ENCODE measurements at places on chromosomes 4 and X.

- DNase-seq = no peak
Observed at GRCh38 chrX:769796-770195, 139.2 kb downstream of the SHOX start.

DNA sequence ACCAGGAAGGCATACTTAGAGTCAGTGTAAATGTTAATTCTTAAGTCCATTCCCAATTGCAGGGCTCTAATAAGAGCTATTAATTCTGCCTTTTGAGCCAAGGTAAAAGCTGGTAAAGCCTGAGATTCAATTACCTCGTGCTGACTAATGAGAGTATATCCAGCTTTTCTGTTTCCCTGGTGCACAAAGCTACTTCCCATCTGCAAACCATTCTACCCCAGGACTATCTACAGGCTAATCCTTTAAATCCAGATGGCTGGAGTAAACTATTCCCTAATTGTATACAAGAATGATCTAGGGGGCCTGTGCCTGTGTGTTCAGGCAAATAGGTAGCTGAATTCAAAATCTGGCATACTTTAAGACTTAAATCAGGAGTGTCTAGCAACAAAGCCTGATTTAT, 365.0 kb downstream of the GPM6A start:
- no peak for DNase-seq

DNA sequence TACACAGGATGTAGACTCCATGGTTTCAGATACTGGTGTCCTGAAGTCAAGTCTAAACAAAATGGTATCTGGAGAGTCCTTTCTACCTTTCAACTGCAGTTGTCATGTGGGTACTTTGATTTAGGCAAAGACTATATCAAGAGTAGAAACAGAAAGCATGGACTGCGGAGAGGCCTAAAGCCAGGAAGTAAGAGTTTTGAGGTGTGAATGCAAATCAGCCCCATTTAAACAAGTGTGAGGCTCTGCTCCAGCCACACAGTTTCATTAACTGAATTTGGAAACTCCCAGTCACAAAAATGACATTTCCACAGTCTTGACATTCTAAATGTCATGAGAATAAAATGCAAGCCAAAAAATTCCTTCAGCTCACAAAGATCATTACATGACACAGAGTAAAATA, 87.2 kb upstream of the MCF2 start:
- no peak for DNase-seq

GRCh38 chrX:43702660-43703059, 46.6 kb downstream of the MAOA start:
- no peak for DNase-seq

DNA sequence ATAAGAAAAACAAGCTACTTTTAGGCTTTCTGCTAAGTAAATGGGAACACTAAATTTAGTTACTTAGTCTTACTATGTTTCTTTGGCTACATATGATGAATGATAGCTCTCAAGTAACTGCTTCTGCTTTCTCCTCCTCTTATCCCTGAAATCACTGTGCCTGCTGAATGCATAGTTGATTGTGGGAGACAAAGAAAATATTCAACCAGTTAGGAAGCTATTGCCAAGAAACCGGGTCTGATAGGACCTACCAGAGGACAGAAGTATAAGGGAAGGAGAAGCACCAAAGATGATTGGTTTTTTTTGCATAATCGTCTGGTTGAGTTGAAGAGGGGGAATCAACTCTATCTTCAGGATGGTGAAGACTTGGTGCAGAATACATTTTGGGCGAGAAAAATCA, 28.0 kb upstream of the NDUFC1 start:
- DNase-seq = no peak

DNA sequence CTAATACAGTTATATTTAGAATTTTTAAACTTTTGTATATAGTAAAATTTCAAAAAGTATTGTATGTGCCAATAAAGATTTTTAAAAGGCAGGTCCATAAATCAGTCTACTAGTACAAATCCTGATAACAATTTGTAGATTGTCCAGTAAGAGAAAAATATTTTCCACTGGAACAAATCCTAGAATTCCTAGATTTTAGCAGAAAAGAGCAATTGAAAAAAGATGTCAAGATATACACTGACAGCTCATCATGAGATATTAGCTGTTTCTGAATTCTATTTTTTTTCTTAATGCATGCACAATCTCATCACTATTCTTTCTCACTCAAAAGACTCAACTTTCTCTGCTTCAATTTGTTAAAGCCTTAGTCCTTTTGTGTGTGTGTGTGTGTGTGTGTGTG, 289.2 kb upstream of the MAD2L1 start:
- DNase-seq = no peak

GRCh38 chr4:34766935-34767334, 1477.4 kb downstream of the ARAP2 start:
- no peak for DNase-seq

DNA sequence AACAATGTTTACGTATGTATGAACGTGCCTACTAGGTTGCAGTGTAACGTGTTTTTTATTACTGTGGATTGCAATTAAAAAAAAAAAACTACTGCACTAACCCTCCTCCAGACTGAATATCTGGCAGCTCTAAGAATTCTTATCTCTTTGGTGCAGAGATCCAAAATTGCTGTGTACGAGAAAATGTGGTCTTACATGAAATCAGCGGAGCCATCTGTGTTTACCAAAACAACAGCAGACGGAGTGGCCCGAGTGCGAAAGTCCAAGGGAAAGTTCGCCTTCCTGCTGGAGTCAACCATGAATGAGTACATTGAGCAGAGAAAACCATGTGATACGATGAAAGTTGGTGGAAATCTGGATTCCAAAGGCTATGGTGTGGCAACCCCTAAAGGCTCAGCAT, 268.1 kb downstream of the THOC2 start:
- DNase-seq = no peak

- DNase-seq = no peak
Observed at GRCh38 chr4:108106186-108106585, 62.5 kb downstream of the LEF1 start.

DNA sequence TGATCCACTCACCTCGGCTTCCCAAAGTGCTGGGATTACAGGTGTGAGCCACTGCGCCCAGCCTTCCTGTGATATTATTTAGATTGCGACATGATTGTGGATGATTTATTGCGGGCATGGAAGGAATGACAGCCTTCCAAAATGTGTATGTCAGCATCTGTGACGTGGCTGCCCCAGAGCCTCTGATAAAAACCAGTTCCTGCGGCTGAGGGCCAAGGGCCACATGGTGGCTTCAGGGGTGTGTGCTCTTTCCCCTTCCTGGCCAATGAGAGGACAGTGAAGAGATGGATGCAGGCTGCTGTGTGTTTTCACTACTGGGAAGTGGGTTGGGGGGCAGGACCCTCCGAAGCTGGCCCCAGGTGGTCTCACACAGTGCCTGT, 57.4 kb upstream of the HGFAC start:
- no peak for DNase-seq

DNA sequence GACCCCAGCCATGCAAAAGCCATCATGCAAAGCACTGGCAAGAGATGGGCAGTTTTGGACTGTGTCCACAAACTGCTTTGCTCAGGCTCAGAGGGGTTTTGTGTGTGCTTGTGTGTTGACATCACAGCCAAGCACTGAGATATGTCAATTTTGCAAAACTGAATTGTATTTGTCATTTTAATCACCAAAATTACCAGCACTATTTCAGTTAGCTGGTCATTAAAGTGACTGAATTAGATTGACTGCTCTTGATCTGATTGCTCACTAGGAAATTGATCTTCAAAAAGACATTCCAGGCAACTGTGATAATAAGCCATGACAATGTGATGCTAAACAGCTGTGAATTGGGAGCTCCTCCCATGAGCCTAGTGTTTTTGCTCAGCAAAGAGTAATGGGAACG, 337.3 kb upstream of the GNPDA2 start:
- no peak for DNase-seq

DNA sequence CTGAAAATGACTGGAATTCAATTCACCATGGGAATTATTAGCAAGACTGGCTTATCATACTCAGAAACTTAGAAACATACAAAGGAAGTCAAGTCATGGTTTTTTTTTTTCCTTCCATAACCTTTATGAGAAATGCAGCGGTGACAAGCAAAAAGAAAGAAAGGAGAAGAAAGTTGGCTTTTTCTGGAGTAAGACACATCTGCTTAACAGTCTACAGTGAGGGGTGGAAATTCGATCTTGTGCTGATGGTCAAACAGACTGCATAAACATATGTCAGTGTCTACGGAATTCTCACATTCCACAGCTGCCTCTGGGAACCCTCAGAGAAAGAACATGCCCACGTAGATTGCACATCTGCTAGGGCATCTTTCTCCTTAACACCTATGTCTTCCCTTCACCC, 54.6 kb downstream of the PROM1 start:
- DNase-seq = no peak

DNA sequence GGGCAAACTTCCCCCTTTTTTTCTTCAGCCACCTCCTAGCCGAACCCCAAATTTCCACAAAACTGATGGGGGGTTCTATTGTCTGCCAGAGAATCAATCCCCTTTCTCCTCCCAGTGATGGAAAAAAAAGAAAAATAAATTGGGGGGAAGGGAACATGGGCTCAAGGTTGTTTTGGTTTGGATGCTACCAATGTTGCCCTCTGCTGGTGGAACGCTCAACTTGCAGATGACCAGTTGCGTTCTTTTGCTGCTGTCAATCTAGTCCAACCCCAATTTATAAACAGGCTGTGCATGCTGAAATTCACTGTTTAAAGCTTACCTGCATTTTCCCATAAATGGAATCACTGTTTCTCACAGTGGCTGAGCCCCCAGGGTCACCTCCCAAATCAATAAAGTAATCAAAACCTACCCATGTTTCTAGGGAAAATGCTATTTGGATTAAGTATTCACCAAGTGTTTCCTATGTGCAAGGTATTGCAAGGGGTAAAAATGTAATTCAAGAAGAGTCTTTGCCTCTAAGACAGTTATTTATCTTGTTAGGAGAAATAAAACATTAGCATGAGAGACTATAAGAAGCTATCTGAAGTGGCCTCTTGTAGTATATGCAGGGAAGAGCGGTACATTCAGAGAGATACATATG, 116.7 kb upstream of the TMEM164 start:
- no peak for DNase-seq

DNA sequence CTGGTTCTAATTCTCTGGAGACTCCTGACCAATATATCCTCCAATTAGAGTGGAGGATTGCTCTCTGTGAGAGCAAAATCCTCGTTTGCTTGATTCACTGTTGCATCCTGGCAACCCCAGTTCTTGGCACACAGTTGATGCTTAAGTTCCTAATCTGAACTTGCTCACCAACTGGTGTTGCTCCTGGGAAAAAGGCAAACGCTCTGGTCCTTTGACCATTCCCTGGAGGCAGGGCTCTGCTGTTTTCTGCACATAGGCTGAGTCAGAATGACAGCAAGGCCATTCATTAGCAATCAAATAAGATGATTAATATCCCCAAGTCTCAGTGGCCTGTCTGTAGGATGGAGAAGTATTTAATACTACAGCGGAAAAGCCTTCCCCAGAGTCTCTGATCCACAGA, 172.7 kb upstream of the TBC1D9 start:
- DNase-seq = no peak

DNA sequence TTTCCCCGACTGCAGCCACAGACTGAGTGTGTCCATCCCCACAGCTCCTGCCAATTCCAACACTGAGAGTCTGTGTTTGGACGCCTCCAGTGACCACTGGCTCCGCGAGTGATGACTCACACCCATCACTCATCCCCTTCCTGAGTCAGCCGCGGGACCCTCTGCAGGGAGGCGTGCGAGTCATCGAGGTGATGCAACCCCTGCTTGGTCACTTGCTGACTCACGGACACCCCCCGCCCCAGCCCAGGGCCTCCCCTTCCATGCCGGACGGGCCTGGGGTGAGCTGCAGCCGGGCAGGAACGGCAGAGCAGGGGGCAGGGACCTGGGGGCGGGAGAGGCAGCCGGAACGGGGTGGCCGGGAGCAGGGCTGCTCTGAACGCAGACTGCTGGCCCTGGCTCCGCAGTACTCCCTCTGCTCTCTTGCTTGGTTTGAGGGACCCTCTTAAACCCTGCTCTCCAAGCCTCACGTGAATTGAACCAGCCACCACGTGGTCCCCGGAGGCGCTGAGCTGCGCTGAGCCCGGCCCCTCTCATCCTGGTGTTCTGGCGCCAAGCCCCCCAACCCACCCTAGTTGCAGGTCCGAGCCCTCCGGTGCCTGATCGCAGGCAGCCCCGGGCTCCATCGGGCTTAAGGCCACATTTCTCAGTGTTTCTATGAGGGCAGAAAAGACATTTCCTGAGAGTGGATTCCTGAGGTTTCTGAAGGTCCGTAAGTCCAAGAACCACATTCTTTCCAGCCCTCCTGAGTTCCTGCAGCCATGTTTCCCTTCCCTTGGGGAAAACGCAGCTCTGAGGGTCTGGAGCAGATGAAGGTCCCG, 32.4 kb downstream of the FGFRL1 start:
- no peak for DNase-seq

DNA sequence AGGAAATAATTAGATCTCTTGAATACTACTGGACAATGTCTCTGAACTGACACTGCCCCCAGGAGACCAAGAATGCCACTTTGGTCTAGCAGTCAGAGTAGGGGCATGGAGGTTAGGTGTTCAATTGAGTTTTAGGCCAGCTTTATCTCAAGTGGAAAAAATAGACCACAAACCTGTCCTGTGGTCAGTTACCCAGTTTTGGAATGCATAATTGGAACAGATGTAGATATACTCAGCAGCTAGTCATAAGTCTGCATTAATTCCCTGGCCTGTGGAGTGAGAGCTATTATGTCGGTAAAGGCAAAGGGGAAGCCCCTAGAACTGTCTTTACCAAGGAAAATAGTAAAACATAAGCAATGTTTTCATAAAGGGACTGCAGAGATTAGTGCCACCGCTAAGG, 587.7 kb downstream of the GLUD2 start:
- DNase-seq = no peak

DNA sequence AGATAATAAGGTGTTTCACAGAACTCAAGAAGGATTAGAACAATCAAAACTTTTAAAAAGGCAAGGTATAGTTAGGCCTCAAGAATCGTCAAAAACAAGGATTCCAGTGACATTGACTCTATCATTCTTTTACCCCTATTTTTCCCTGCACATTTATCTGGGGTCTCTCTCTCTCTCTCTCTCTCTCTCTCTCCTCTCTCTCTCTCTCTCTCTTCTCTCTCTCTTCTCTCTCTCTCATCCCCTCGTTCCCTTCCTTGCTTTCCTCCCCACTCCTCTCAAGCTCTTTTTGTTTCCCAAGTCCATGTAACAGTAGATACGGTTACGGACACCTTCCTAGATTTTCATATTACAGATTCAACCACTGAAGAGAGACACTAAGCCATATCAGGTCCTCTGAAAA, 3.2 kb upstream of the TMLHE start:
- DNase-seq = no peak

GRCh38 chrX:53303195-53303594, 21.8 kb upstream of the IQSEC2 start:
- DNase-seq = no peak

GRCh38 chr4:23768541-23768940, 121.3 kb downstream of the PPARGC1A start:
- no peak for DNase-seq

GRCh38 chrX:9844936-9845577, 58.8 kb downstream of the SHROOM2 start:
- no peak for DNase-seq

GRCh38 chrX:19448077-19448476, 67.2 kb downstream of the MAP3K15 start:
- no peak for DNase-seq

GRCh38 chrX:19121898-19122640, at the start of gene ADGRG2:
TSS of gene ADGRG2 (minus strand) at chrX:19122468. CDS start at chrX:19068834, 53,634 bp downstream.
- no peak for DNase-seq

GRCh38 chr4:63348735-63349673, 1060.2 kb downstream of the TECRL start:
- DNase-seq = no peak

GRCh38 chr4:89077761-89078160, 20.8 kb upstream of the FAM13A start:
- DNase-seq = no peak
